Activated CD4-positive, CD25-positive, alpha-beta regulatory T cell treated with anti-CD3 and anti-CD28 coated beads, Interleukin-2, amount 50 U/mL, for 24 hours (primary cell): ENCODE measurements at places on chromosomes 11 and 22.
A peak's percentile ranks its signal among the peaks of the same experiment; 100 is the strongest.

DNA sequence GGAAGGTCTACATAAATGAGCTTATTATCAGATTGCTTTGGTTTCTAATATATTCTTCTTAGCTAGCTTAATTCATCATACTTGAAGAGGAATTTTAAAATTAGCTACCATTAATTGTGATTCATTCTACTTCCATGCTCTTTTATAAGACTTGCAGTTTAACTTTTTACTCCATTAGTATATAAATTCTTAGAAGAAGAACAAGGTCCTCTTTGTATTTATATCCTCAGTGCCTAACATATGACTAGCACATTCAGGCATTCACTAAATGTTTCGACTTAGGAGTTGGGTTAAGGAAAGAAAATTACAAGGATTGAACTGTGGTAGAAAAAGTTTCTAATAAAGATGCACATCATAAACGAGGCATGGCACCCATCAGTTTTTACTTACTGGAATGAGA lies 1135.5 kb downstream of the JRKL start:
- ATAC-seq, result no peak

DNA sequence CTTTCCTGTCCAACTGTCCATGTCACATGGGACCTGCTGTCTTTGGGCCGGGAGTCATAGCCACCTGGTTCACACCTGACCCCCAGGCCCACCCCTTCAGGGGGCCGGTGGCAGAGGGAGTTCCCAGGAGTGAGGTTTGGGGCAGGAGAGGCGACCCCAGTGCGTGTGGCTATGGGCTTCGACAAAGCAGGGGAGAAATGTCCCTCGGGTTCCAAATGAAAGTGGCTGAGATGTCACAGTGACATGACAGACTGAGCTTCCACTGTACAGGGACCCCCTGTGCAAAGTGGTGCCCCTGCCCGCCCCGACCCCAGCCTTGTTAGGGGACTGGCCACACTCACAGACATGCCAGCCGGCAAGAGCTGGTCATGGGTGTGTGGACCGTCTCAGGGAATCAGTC lies 1297.0 kb downstream of the BRD1 start:
- ATAC-seq, result no peak

GRCh38 chr11:134538742-134539141 lies 126.7 kb upstream of the B3GAT1 start:
- ATAC-seq, result no peak

DNA sequence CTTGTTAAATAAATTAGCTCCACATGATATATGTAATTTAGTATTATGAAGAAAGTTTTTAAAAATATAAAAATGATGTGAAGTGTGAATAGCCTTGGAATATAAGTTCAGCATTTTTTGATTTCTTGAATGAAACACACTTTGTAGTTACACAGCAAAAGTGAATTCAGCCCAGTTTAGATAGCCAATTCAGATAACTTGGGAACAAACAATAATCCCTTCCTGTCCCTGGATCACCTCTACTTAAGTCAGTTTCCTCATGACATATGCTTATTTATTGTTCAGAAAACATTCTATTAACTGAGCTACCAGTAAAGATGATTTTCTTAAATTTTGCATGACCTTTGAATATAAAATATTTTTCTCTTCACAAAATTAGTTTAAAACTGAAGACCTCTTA lies 107.4 kb downstream of the PGR start:
- no peak for ATAC-seq

GRCh38 chr22:17191163-17191784 lies 28.0 kb downstream of the ADA2 start:
- no peak for ATAC-seq

- ATAC-seq, result no peak
These were observed 1.5 kb upstream of the RPS6KA4 start for GRCh38 chr11:64357446-64357845.

- no peak for ATAC-seq
These were observed 1.9 kb downstream of the LGALS2 start for GRCh38 chr22:37578002-37578401.

- ATAC-seq, result no peak
These were observed 7.3 kb downstream of the CCDC88B start for GRCh38 chr11:64347193-64347867.

- ATAC-seq, result no peak
These were observed at the start of gene CRYAB for GRCh38 chr11:111911563-111912401. Gene CRYAB (minus strand): TSS chr11:111911770. CDS start chr11:111911724, 46 bp downstream.

DNA sequence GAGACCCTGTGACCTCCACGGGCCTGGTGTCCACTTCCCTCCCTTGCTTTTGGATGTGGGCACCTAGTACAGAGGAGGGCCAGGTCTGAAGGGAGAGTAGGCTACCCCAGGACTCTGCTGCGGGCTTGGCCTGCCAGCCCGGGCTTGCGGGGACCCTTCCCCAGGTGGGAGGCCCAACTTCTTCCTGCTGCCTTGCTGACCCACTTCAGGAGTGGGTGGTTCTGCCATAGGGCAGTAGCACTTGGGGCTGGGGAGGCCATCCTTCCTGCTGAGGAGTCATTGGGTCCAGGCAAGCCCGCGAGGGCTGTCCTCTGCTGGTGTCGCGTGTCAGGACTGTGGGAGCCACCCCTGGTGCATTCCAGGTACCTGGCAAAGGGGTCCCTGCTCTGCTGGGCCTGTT lies 1250.0 kb downstream of the BRD1 start:
- ATAC-seq, result no peak

- no peak for ATAC-seq
These were observed 86.2 kb downstream of the BDNF start for GRCh38 chr11:27614092-27614491.

DNA sequence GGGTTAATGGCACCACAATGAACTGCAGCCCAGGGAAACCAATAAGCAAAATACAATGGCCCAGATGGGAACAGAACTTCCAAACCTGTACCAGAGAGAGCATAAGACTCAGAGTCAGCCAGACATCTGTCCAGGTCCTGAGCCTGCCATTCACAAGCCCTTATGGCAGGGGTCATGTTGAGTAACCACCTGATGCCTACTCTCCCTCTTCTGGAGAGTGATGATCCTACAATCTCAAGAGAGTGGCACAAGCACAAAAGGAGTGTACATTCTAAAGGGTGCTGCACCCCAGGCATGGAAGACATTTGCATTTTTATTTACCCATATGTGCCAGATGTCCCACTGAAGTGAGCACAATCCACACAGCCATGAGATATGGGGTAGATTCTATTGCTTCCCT lies 10.6 kb downstream of the TENM4 start:
- no peak for ATAC-seq

GRCh38 chr11:69489746-69490365 lies 8.4 kb downstream of the LINC01488 start:
- no peak for ATAC-seq

- no peak for ATAC-seq
These were observed 729.7 kb downstream of the BRD1 start for GRCh38 chr22:49097966-49098365.

- no peak for ATAC-seq
These were observed 435.2 kb upstream of the B3GAT1 start for GRCh38 chr11:134847083-134847715.

- peak; percentile 16 for ATAC-seq
These were observed 695 bp downstream of the PEX26 start for GRCh38 chr22:18078329-18079041.
